ENCODE measurements at places on chromosomes 3 and 15.

GRCh38 chr15:92970656-92971055 lies 70.5 kb downstream of the CHD2 start:
- no peak for DNase-seq

- DNase-seq = no peak
These were observed 58.5 kb upstream of the ZNF148 start for GRCh38 chr3:125433611-125434041.

GRCh38 chr15:70547846-70548487 lies 215.4 kb downstream of the UACA start:
- no peak for DNase-seq

- DNase-seq = no peak
These were observed 15.1 kb downstream of the ACVR2B start for GRCh38 chr3:38468765-38469164.

GRCh38 chr15:31277335-31278060 lies 49.1 kb upstream of the KLF13 start:
- no peak for DNase-seq

DNA sequence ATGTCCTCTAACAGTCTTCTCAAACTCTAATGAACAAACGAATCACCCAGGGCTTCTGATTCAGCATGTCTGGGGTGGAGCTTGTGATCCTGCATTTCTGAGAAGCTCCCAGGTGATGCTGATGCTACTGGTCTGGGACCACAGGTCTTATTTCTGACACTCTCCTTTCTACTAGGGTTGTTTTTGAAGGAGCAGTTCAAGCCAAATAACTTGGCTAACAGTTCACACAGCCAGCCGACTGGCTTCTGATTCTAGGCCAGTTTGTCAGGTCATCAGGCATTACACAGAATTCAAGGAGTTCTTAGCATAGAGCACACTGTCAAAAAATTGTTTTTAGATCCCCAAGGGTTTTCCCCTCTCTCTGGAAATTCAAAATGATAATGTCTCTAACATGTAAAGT lies 100.7 kb downstream of the TIGIT start:
- no peak for DNase-seq

GRCh38 chr3:87044846-87045245 lies 53.9 kb upstream of the VGLL3 start:
- DNase-seq = no peak

DNA sequence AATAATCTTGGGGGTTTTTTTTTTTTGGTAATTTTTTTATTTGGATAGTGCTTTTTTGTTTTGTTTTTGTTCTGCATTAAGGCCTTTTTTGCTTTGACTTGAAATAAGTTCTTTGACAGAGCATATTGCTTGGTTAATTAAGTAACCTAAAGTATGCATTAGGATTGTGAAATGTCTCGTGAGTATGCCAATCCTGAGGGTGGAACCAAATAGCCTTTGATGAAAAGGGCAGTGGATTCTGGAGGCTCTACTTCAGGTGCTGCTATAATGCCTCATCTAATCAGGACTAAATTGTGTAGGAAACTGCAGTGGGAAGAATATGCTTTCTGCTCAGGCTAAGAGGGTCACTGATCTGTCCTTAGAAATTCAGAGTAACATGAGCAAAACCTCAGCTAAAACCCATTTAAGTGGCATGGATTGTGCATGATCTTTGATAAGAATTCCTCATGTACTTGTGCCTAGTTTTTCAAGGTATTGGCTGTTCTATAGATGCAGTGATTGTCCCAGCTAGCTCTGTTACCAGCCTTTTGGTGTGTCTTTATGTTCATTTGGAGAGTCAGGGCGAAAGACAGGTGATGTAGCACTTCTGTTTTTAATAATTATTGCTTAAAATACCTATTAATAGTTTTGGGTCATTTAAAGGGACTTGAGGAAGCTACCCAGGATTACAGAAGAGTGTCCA lies 15.4 kb downstream of the CDV3 start:
- DNase-seq = no peak

DNA sequence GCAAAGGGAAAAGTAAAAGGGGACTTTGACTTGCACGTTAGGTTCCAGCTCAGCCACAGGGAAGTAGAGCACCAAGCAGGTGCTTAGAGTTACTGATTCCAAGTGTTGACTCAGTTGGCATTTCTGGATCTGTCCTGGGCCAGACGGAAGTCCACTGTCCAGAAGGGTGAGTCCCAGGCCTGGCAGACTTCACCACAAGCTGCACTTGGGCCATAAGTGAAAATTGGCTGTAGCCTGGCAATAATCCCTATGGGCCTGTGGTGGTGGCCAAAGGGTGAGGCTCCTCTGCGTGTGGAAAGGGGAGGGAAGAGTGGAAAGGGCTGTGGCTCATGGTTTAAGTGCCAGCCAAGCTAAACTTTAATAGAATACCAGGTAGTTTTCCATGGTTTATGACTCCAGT lies 121.5 kb downstream of the DTWD1 start:
- no peak for DNase-seq

DNA sequence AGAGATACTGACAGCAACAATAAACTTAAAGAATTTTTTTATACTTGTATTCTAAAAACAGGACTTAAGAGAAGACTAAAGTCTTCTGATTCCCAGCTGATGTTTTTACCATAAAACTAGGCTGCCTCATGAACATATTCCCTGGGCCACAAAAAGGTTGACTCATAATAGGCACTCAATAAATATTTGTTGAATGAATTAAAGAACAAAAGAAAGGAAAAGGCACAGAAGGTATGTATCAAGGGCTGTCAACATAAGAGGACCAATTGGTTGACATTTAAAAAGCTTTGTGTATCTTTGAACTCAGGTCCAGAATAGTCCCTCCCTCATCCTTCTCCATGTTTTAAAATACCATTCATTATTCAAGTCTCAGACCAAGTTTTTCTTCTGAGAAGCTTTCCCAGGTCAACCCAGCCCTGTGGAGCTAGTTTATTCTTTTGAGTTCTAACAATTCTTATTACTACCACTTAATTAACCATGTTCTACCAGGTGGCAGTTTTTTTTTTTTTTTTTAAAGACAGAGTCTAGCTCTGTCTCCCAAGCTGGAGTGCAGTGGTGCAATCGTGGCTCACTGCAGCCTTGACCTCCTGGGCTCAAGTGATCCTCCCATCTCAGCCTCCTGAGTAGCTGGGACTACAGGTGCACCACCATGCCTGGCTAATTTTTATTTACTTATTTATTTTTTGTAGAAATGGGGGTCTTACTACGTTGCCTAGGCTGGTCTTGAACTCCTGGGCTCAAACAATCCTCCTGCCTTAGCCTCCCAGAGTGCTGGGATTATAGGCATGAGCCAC lies 17.5 kb upstream of the ARHGEF3 start:
- no peak for DNase-seq

DNA sequence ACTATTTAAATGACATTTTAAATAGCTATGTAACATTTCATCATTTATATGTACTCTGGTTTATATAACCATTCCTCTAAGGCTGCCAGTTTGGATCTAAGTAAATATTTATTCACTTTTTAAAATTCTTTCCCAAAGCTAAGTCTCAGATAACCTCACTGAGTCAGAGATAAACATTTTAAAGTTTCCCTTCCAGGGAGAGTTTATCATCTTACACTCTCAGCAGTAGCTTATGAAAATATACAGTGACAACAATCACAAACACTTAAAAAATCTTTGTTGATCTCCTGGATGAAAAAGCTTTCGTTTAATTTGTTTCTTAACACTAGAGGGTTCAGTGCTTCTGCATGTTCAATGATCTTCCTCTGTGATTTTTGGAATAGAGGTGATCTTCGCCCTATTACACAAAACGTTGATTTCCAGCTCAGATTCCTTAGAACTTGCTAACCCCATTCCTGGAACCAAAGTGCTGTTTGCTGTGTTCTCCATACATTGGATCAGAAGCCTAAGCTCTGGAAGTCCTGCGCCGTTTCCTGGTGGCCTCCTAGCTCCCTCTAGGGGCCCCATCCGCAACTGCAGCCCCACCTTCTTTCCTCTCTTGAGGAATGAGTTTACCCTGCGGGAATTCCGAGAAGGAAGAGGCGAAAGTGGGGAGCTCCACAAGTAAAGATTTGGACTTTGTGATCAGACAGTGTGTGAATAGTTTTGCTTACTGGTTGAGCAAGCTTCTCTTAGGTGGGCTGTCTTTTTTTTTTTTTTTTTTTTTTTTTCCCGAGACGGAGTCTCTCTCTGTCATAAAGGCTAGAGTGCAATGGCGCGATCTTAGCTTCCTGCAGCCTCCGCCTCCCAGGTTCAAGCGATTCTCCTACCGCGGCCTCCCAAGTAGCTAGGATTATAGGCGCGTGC lies 29.3 kb upstream of the SACM1L start:
- no peak for DNase-seq

DNA sequence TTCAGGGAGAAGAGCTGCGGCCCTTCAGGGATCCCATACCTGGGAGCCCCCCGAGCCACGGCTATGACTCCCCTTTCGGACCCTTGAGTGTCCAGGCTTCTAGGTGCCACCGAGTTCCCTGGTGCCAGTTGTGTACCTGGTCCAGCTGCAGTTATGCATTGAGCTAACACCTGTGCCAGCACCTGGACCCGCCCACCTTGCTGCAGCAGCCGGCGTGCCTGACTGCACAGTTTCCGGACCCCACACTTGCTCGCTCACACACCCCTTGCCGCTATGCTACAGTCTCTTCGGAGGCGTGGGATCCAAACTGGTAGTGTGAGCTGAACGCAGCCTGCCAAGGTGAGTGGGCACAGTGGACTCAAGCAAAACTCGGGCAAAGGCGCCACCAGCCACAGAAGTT lies 284.5 kb upstream of the ROBO1 start:
- no peak for DNase-seq

DNA sequence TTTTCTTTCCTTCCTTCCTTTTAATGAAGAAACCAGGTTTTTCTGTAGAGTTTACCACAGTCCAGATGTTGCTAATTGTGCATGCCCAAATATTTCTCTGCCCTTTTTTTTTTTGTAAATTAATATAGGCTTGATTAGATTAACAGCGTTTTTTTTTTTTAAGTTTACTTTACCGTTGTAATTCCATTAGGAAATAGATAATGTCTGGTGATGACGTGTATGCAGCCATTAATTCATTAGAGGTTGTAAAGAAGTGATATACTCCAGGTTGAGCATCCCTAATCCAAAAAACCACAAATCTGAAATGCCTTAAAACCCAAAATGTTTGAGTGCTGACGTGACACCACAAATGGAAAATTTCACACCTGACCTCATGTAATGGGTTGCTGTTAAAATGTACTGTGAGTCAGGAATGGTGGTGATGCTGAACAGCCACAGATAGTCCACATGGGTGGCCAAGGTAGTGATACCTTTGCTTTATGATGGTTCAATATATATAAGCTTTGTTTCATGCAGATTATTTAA lies 43.2 kb downstream of the KNL1 start:
- DNase-seq = no peak

DNA sequence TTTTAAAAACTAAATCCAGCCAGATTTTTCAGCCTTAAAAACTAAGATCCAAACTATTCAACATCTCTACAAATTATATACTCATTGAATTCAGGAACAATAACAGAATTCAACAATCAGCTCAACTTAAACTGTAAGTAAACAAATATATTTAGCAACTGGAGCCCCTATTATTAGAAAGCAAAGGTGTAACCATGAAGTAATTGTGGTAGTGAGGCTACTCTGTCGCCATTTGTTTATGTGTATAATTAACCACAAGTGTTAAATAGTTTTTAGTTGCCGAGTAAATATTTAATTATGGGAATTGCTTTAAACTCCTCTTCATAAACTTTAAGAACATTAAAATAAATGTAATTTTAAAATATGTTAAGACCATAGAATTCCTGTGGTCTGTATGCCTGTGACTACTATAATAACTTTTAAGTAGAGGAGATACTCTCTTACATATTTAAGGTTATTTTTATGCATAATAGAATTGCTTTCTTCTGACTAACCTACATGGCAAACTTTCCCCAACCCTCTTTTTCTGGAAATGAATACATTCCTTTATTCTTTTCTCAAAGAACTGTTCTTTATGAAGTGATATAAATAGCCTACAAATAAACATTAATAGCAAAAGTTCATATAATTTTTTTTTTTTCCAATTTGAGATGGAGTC lies 51.2 kb downstream of the MFN1 start:
- DNase-seq = no peak

- DNase-seq = no peak
These were observed 67.3 kb downstream of the UBE2E2 start for GRCh38 chr3:23270423-23270822.

DNA sequence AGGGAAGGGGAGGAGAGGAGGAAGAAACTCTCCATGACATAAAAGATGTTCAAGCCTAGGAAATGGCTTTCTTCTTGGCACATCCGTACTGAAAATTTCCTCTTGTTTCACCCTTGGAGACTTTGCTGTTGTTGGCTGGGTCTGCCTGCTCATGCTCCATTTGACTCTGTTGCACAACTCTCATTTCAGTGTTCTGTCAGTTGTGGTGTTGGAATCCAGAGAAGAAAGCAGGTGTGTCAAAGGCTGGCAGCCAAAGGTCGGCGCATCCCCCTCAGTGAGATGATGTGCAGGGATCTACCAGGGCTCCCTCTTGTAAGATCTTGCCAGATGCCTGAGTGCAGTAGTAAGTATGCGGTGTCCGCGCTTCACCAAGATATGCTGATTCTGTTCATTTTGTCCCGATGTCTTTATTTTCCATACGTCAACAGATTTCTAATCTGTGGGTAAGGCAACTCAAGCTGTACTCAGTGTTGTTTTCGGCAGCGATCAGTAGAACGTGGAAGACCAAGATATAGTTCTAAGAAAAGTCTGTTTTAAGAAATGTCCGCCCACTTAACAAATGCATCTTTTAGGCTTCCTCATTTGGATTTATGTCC lies 265.2 kb upstream of the GOLGA6L4 start:
- no peak for DNase-seq

DNA sequence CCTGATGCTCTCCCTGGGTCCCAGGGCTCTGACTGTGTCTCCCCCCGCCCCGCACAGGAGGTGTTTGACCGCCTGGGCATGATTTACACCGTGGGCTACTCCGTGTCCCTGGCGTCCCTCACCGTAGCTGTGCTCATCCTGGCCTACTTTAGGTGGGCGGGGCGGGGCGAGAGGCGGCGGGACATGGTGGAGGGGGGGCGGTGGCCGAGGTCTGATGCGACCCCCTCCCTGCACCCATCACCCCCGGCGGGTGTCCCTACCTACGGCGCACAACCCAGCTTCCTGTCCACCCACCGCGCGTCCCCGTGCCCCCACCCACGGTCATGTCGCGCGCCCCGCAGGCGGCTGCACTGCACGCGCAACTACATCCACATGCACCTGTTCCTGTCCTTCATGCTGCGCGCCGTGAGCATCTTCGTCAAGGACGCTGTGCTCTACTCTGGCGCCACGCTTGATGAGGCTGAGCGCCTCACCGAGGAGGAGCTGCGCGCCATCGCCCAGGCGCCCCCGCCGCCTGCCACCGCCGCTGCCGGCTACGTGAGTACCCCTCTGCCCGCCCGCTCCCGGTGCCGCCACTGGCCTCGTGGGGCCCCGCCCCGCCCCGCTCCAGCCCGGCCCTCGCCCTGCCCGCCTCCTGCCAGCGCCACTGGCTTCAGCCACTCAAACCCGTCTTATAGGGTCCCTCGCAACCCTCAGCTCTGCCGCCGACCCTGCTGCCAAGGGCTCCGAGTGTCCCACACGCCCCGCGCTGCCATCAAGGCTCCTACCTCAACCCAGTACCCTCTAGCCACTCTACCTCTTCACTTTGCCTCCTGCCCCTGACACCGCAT lies 21.0 kb downstream of the PTH1R start:
- no peak for DNase-seq
